Esophagus muscularis mucosa (tissue), 4 donors: ENCODE measurements at places on chromosomes 16 and 17. TPM values are rescaled to one million over a fixed set of nuclear protein-coding genes. Genes with fewer than 3 reads are reported as not detected.

GRCh38 chr16:31016018-31016417 lies 5.6 kb upstream of the STX1B start:
- H3K36me3 ChIP-seq: no peaks in the 10 kb centered on the region
- H3K27me3 ChIP-seq: peaks cover 45% of the 10 kb centered on the region
- H3K27ac ChIP-seq: no peak overlapping the region
- no peak overlapping the region for H3K4me3 ChIP-seq
- no peaks in the 10 kb centered on the region for H3K4me1 ChIP-seq

DNA sequence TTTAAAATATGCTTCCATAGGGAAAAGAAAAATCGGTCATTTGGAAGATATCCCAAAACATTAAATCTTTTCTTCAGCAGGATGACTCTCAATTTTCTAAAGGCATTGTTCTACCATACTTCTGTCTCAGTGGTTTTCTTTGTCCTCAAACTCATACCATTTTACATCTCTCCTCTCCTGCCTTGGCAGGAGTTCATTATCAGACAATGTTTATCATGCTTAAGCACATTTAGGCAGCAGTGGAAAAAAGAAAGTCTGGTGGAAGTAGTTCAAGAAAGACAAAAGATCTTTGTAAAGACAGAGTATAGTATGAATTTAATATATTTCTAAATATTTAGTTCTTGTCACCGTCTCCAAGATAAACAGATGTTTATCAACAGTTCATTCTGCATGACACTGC lies 68.2 kb downstream of the CDK12 start:
- peaks cover 24% of the 10 kb centered on the region for H3K4me1 ChIP-seq
- no peak overlapping the region for H3K27ac ChIP-seq
- H3K27me3 ChIP-seq: no peaks in the 10 kb centered on the region

- H3K4me3 ChIP-seq: no peak overlapping the region
- no peaks in the 10 kb centered on the region for H3K4me1 ChIP-seq
- no peak for DNase-seq
Measured at GRCh38 chr17:39270923-39271322, 45.2 kb upstream of the STAC2 start.

The NHERF1 gene
- total RNA-seq: 12.1 TPM

GRCh38 chr16:11604783-11605563 lies 18.3 kb upstream of the LITAF start:
- no peak for DNase-seq
- H3K27ac ChIP-seq: peak overlapping the region; percentile 68
- H3K4me1 ChIP-seq: peaks cover 5% of the 10 kb centered on the region
- H3K27me3 ChIP-seq: peaks cover 15% of the 10 kb centered on the region
- no peak overlapping the region for H3K4me3 ChIP-seq

The KRTAP16-1 gene
- not detected for total RNA-seq

DNA sequence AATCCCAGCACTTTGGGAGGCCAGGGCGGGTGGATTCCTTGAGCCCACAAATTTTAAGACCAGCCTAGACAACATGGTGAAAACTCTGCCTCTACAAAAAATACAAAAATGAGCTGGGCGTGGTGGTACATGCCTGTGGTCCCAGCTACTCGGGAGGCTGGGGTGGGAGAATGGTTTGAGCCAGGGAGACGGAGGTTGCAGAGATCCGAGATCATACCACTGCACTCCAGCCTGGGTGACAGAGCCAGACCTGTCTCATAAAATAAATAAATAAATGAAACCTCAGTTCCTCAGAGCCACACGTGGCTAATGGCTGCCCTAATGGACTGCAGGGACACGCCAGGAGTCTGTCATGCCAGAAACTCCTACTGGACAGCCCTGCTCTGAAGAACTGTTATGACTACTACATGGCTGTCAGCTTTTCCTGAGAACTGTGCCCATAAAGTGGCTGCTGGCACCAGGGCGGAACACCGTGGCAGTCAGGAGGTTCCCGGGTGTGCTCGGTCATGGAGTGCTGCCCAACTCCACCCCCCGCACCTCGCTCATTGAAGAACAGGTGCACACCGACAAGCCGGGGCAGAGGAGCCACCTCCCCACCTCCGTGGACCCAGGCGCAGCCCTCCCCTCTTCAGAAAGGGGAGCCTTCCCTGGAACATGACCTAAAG lies 4.3 kb downstream of the TMEM11 start:
- no peak overlapping the region for H3K27ac ChIP-seq
- H3K36me3 ChIP-seq: peaks cover 26% of the 10 kb centered on the region
- no peak for DNase-seq

DNA sequence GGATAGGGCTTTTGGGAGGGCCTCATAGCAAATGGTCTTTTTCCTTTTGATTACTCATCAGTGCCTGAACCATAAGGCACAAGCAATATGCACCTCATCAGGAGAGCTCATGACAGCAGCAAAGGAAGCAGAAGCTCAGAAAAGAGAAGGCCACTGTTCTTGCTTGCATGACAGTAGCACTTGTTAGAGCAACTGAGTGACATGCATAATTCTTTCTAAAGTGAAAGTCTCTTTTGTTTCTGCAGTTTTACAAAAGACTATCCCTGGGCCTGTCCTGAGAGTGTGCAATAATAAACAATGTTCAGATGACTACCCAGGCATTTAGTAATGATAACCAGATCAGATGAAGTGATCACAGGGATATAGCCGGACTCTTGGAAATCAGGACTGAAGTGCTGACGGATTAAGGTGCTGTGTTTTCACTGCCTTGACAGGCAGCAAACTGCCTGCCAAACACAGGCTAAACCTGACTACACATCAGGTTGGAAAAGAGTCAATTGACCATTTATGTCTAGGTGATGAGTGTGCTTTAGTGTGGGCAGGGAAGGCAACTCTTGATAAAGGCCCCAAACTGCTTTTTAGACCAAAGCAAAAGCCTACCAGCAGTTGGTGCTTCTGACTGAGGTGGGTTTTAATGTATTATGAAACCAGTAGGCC lies 1860.3 kb downstream of the TP53TG3F start:
- H3K27ac ChIP-seq: no peak overlapping the region
- no peaks in the 10 kb centered on the region for H3K27me3 ChIP-seq
- DNase-seq: peak; percentile 75
- no peak overlapping the region for H3K4me3 ChIP-seq

GRCh38 chr17:55278173-55278961 lies 13.6 kb downstream of the HLF start:
- H3K27me3 ChIP-seq: no peaks in the 10 kb centered on the region
- DNase-seq: no peak
- H3K27ac ChIP-seq: peak overlapping the region; percentile 98

DNA sequence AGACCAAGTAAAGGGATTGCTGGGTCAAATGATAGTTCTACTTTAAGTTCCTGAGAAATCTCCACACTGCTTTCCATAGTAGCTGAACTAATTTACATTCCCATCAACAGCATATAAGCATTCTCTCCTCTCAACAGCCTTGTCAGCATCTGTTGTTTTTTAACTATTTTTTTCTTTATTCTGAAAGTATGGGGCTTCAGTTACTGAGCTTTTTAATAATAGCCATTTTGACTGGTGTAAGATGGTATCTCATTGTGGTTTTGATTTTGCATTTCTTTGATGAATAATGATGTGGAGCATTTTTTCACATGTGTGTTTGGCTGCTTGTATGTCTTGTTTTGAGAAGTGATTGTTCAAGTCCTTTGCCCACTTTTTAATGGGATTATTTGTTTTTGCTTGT lies 2.5 kb downstream of the KRTAP2-2 start:
- H3K36me3 ChIP-seq: no peaks in the 10 kb centered on the region
- no peaks in the 10 kb centered on the region for H3K4me1 ChIP-seq
- no peaks in the 10 kb centered on the region for H3K27me3 ChIP-seq
- H3K27ac ChIP-seq: no peak overlapping the region
- DNase-seq: no peak
- no peak overlapping the region for H3K4me3 ChIP-seq

The ABI3 gene
- total RNA-seq: 8.9 TPM

GRCh38 chr16:2964475-2965336 lies 631 bp downstream of the KREMEN2 start:
- H3K4me1 ChIP-seq: peaks cover 68% of the 10 kb centered on the region
- H3K27ac ChIP-seq: no peak overlapping the region
- H3K27me3 ChIP-seq: peaks cover 66% of the 10 kb centered on the region
- peak overlapping the region; percentile 34 for H3K4me3 ChIP-seq

DNA sequence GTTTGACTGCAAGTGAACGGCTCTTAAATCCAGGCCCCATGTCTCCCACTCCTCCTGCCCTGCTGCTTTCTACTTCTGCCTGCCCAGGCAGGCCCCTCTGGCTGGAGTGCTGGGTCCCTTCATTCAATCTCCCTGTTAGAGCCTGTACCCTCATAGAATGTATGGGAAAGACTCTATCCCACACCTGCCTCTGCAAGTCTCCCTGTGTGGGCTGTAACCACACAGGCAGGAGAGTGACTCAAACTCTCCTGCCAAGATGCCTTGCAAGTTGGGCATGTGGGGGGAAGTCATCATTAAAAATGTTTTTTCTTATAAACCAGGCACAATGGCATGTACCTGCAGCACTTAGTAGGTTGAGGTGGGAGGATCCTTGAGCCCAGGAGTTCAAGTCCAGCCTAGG lies 77.5 kb downstream of the PLXDC1 start:
- H3K27me3 ChIP-seq: no peaks in the 10 kb centered on the region
- DNase-seq: no peak
- H3K27ac ChIP-seq: no peak overlapping the region

DNA sequence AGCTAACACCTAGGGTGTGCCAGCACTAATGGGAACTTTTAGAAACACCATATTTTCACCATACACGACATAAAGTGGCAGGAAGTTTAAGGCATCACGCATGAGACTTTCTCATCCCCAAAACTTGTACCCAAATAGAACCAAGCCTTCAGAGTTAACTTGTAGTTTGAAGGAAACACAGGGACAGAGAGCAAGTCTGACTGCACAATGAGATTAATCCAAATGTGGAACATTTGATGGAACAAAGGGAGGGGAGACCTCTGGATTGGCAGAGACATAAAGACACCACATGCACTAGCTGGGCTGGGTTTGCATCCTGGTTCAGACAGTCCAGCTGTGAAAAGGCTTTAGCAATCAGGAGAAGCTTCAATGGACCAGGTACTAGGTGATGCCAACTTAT lies 24.1 kb downstream of the NPRL3 start:
- H3K4me1 ChIP-seq: peaks cover 8% of the 10 kb centered on the region
- H3K36me3 ChIP-seq: peaks cover 19% of the 10 kb centered on the region
- DNase-seq: no peak
- H3K27ac ChIP-seq: no peak overlapping the region
- H3K27me3 ChIP-seq: no peaks in the 10 kb centered on the region
- H3K4me3 ChIP-seq: no peak overlapping the region

DNA sequence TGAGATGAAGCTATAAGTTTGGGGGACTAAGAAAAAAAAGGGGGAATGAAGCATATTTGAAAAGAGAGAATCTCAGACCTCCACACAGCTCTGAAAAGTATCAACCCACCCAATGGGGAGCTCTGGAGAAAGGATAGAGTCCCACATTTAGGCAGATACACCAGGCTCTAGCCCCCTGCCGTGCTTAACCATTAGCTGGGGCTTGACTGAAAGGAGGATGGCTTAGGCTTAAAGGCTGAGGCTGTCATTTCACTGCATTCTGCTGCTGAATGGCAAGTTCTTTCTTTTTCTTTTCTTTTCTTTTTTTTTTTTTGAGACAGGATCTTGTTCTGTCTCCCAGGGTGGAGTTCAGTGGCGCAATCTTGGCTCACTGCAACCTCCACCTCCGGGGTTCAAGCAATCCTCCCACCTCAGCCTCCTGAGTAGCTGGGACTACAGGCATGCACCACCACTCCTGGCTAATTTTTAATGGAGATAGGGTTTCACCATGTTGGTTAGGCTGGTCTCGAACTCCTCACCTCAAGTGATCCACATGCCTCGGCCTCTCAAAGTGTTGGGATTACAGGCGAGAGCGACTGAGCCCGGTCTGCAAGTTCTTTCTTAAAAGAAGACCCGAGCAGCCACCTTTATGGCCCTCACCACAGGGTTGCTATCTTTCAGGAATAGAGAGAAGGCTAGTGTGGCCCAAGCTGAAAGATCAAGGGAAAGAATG lies 9.0 kb upstream of the MMP2 start:
- DNase-seq: no peak
- no peaks in the 10 kb centered on the region for H3K36me3 ChIP-seq
- H3K4me1 ChIP-seq: peaks cover 24% of the 10 kb centered on the region
- H3K4me3 ChIP-seq: no peak overlapping the region
- H3K27me3 ChIP-seq: no peaks in the 10 kb centered on the region
- no peak overlapping the region for H3K27ac ChIP-seq

The TBC1D3E gene
- not detected for total RNA-seq

DNA sequence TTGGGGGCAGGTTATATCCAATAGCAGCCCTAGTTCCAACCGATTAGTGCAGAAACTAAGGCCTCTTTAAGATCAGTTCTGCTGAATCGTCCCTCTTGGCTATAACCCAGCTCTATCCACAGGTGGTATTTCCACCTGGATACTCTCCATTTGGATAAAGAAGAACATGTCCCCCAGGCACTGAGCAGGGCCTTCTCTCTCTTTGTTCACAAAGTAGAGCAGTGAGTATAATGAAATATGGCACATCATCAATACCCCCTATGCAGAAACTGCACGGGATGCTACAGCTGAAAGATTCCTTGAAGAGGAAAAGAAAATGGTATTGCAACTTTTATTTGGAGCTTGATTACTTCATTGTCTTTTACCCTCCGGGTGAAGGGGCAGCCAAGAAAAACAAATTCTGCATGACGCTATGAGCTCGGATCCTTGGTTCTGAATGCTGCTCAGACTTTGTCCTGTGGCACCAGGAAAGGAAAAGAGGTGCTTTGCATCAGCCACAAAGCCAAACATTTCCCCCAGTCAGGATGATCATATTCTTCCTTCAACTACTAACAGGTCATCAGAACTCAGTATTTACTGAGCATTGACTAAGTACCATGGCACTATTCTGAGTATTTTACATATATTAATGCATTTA lies 399.7 kb downstream of the NPIPA8 start:
- no peaks in the 10 kb centered on the region for H3K4me1 ChIP-seq
- H3K27me3 ChIP-seq: no peaks in the 10 kb centered on the region
- no peak for DNase-seq

The ITPRIPL2 gene
- total RNA-seq: 78.0 TPM

The AIPL1 gene
- not detected for total RNA-seq

- H3K36me3 ChIP-seq: no peaks in the 10 kb centered on the region
- peaks cover 49% of the 10 kb centered on the region for H3K4me1 ChIP-seq
- H3K27ac ChIP-seq: peak overlapping the region; percentile 84
- no peaks in the 10 kb centered on the region for H3K27me3 ChIP-seq
- peak overlapping the region; percentile 1 for H3K4me3 ChIP-seq
Measured at GRCh38 chr16:75011634-75012307, 12.9 kb downstream of the ZNRF1 start.
